ENCODE measurements at places on chromosomes 3 and 15. TPM values are rescaled to one million over a fixed set of nuclear protein-coding genes. Genes with fewer than 3 reads are reported as not detected.

Gene IL5RA
- 0.15 TPM for polyA plus RNA-seq

DNA sequence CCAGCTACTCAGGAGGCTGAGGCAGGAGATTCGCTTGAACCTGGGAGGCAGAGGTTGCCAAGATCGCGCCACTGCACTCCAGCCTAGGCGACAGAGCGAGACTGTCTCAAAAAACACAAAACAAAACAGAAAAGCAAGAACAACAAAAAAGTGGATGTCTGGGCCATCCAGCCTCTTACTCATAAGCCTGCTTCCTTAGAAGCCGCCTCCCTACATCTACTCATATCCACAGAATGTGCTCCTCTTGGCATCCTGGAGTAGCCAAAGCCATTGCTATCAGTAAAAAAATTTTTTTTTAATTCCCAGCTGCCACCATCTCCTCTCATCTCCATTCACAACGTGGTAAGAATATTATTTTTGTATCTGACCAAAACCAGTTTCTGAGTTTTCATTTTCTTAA, 10.8 kb downstream of the ZSCAN2 start:
- no peak for DNase-seq

Gene IL20RB
- 0.66 TPM for polyA plus RNA-seq

DNA sequence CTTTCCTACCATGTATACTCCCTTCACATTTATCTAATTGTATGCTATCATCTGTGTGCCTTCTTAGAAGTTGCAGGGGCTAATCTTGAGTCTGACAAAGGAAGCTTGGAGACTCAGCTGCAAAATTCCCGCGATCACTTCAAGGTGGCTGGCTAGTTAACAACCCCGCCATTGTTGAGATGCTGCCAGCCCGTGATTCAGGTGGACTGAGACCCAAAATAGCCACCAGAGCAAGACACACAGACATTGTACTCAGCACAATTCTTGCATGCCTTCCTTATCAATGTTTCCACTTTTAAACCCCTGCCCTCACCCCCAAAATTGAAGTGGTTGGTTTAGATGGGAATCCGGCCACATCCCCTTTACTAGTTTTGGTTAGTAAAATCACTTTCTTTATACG, 225.8 kb upstream of the ZNF717 start:
- no peak for DNase-seq

GRCh38 chr3:39428745-39429201, 22.3 kb downstream of the RPSA start:
- DNase-seq: peak; percentile 48

DNA sequence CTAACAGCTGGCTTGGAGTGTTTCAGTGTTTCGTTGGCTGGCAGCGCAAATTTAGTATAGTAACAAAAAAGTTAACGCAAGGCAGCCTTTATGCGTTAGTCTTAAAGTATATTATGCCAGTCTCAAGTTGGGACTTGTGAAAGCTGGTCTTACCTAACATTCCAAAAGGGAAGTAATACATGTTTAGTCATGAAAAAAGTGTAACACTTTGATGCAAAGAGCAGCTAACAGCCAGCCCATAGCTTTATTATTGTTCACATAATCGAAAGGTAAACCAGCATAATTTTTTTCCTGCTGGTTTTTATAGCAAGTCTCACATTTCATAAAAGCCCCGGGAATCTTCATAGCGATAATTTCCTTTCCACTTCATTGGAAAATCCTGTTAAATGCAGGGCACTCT, 2.4 kb upstream of the GPR87 start:
- DNase-seq: no peak

Gene CCDC13
- polyA plus RNA-seq: 0.52 TPM

Gene SEC11A
- 123 TPM for polyA plus RNA-seq

Gene STARD9
- polyA plus RNA-seq: 2.3 TPM

GRCh38 chr3:111229301-111229700, 157.7 kb downstream of the NECTIN3 start:
- DNase-seq: no peak

Gene OR4M2
- polyA plus RNA-seq: not detected

DNA sequence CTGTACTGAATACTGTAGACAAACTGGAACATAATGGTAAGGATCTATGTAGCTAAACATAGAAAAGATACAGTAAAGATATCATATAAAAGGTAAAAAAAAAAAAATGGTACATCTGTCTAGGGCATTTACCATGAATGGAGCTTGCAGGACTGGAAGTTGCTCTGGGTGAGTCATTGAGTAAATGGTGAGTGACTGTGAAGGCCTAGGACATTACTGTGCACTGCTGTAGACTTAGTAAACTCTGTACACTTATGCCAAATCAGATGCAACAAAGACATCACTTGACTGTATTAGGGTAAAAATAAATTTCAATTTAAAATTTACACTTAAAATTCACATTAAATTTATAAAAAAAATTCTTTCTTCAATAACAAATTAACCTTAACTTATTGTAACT, 281.3 kb upstream of the LMCD1 start:
- no peak for DNase-seq

Gene CDHR4
- 0.01 TPM for polyA plus RNA-seq

GRCh38 chr15:72813345-72814004, 29.9 kb upstream of the ADPGK start:
- no peak for DNase-seq

Gene PLS1
- polyA plus RNA-seq: 0.73 TPM

- no peak for DNase-seq
These were observed 60.2 kb downstream of the MAP3K13 start for GRCh38 chr3:185423178-185423577.

DNA sequence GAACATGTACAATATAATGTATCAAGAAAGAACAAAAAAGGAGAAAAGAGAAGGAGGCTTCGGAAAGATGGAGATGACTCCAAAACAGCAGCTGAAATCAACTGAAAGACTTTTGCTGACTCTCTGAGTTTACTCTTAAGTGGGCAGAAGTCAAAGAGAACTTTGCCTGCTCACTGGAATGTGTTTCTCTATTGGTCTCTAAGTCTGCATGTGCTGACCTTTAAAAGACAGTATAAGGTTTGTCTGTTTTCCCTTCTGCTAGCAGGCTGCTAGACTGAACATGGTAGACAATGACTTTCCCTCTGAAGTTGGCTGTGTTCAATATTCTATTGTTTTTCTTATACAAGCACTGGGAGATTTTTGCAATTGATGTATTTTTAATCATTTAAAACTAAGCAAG, 7.2 kb upstream of the MAP4 start:
- no peak for DNase-seq

Gene FAM43A
- 15.4 TPM for polyA plus RNA-seq

Gene PARP6
- 28.5 TPM for polyA plus RNA-seq

Gene ZMAT3
- polyA plus RNA-seq: 1.8 TPM

Gene BOC
- polyA plus RNA-seq: 3.8 TPM

Gene MAN2A2
- polyA plus RNA-seq: 24.8 TPM

GRCh38 chr3:134937256-134938028, 142.4 kb downstream of the EPHB1 start:
- peak; percentile 10 for DNase-seq

DNA sequence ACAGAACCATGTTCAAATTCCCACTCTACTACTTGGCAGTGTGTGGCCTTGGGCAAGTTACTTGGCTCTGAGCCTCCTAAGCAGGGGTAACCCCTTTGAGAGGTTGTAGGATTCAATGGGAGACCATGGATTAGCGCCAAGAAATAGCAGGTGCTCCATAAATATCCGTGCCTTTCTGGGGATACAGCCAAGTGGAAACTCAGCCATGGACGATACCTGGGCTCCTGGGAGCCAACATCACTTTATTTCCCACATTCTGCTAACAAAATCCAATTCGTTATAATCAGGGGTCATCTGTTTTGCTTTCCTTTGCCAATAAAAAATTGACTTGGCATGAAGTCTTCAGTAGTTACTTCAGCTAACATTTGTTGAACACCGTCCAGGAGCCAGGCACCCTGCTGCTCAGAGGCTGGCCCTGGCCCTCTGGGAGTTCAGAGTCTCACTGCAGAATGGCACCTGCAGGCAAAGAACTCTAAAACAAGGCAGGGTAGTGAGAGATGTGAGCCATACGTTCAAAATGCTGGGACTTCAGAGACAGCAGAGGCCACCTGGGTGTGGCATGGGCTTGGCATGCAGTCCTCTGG, 42.3 kb downstream of the ZDHHC19 start:
- no peak for DNase-seq

DNA sequence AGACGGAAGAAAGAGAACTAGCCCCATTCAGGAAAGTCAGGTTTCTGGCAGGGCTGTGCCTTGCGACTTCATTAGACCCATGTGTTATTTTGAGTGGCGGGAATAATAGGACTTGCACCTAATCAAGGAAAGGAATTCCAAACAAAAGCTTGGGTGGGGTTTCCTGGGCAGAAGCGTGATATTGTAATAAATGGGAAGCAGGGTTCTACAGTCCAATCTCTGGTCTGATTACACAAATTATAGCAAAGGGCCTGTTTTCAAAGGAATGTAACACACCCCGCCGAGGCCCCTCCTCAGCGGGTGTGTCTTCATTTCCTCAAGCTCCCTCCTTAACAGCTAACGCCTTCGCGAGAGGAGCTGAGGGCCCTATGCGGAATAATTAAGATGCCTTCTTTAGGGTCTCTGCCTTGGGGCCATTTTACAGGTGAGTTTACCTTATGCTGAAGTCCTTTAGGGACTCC, 396.0 kb upstream of the C2CD4B start:
- DNase-seq: peak; percentile 23

- DNase-seq: no peak
These were observed 724.1 kb downstream of the GRM7 start for GRCh38 chr3:7585052-7585451.

Gene CEP63
- 20.1 TPM for polyA plus RNA-seq

Gene SHC4
- 2.6 TPM for polyA plus RNA-seq

Gene CTDSPL2
- 3.5 TPM for polyA plus RNA-seq

DNA sequence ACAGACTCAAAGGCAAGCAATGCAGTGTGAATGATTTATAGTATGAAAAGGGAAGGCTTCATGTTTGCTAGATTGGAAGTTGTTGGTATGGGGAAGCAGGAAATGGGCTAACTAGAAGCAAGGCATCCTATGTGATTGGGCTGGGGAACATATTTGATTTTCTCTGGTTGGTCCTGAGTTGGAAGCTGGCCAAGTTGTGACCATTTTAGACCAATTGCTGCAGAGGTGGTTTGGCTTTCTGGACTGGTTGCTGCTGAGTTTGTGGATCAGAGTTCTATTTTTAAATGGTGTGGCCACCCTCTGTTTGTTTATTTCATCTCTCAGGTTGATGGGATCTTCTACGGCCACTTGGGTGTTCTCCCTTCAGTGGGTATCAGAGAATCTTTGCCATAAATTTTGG, 39.7 kb downstream of the NUDT16 start:
- DNase-seq: no peak

DNA sequence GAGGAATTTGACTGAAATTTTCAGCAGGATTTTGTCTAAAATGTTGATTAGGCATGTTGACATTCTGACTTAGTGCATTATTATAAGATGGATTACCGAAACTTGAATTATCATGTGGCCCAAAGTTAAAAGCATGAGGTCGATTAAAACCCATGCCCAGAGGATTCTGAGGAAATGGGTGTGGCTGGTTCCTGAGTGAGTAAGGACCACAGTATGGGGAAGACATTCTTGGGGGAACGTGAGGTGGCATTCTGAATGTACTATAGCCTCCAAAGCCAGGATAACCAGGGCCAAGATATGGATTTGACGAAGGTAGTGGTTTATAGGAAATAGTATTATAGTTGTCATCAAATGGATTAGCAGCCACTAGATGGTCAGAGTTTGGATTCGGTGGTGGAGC, 38.7 kb upstream of the DNAAF4 start:
- no peak for DNase-seq

Measured in heart right ventricle (tissue), 16 donors.